ENCODE measurements at places on chromosomes 6 and 20.

- no peak for DNase-seq
Observed at GRCh38 chr6:98343004-98343403, 491.4 kb upstream of the POU3F2 start.

- no peak for DNase-seq
Observed at GRCh38 chr20:43829951-43830690, 84.5 kb upstream of the TOX2 start.

- DNase-seq: no peak
Observed at GRCh38 chr20:34843421-34843820, 18.0 kb upstream of the NCOA6 start.

GRCh38 chr6:150366118-150366778 is 2.6 kb upstream of the IYD start:
- DNase-seq: no peak

- DNase-seq: no peak
Observed at GRCh38 chr6:145036848-145037567, 698.3 kb downstream of the EPM2A start.

Data from PC-3 (cell line).